ENCODE measurements at places on chromosomes 6 and 20. TPM values are rescaled to one million over a fixed set of nuclear protein-coding genes. Genes with fewer than 3 reads are reported as not detected.

TASP1 gene
- total RNA-seq = 8.5 TPM

NKAIN2 gene
- total RNA-seq = not detected

FOXQ1 gene
- not detected for total RNA-seq

ADGRF5 gene
- total RNA-seq = not detected

PNISR gene
- total RNA-seq = 148 TPM

XKR7 gene
- not detected for total RNA-seq

CRISP2 gene
- total RNA-seq = not detected

OPRL1 gene
- 0.42 TPM for total RNA-seq

DNA sequence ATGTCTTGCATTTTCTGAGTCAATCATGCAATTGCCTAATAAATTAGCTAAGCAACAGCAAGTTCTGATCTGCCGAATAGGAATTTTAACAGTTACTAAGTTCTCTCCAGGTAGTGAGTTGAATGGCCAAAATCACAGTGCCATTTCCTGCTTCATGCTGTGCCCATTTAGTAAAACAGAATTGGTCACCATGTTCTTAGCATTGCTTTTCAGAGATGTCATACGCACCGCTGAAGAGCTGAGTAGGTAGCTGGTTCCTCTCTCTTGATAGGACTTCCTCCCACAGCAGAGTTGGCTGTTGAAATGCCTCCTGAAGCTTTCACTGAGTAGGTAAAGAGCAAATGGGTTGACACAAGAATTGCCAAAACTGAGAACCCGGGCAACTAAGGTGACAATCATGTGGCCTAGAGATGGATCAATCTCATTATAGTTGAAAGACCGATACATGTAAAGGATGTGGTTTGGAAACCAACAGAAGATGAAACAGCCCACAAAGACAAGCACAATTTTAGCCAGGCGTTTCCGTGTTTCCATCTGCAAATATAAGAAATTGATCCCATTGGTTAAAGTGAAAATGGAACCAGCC, 57.1 kb upstream of the GJE1 start:
- no peak for DNase-seq
- H3K4me1 ChIP-seq = peaks cover 6% of the 10 kb centered on the region
- H3K27me3 ChIP-seq = peaks cover 11% of the 10 kb centered on the region
- H3K27ac ChIP-seq = no peak overlapping the region
- no peak overlapping the region for H3K4me3 ChIP-seq
- no peaks in the 10 kb centered on the region for H3K36me3 ChIP-seq

- no peak for DNase-seq
- H3K27ac ChIP-seq = no peak within 1 kb of the TSS
- no peaks in the 10 kb centered on the region for H3K36me3 ChIP-seq
- peaks cover 18% of the 10 kb centered on the region for H3K27me3 ChIP-seq
- H3K4me1 ChIP-seq = no peaks in the 10 kb centered on the region
Observed at GRCh38 chr6:132537977-132538376, at the start of gene TAAR9. Gene TAAR9 (plus strand): TSS chr6:132538277. CDS start chr6:132538290, 13 bp downstream.

DNA sequence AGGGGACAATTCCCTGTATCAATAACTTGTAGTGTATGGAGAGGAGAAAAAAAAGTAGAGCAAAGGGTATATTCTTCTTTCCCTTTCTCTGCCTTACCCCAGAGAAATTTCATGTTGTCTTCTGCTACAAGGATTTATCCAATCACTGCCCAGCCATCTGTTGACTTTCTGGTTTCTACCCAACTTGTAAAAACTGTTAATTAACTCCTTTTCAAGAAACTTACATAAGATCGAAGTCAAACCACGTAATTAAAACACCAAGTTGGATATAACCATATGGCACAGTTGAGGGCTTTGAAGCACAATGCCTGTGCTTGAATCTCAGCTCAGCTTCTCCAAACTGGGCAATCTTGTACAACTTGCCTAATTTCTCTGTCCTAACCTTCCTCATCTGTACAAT, 99.5 kb downstream of the MAN1A1 start:
- no peak for DNase-seq
- no peak overlapping the region for H3K27ac ChIP-seq
- H3K4me1 ChIP-seq = peaks cover 2% of the 10 kb centered on the region
- H3K27me3 ChIP-seq = no peaks in the 10 kb centered on the region
- H3K4me3 ChIP-seq = no peak overlapping the region

DNA sequence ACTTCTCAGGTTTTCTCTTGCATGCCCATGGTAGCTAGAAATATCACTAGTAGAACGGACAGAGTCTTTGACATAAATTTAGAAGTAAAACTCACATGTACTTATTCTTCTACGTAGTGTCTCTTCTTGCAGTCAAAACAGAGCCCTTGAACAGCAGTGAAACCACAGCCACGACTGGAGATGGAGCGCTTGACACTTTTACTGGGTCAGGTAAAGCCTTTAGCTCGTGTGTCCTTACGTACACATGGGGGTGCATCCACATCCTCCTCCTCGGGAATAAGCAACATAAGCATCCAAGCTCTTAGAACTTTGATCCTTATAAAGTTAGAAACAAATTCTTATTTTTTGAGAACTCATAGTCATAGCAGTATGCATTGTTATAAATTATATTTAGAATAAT, 215.3 kb downstream of the EYA4 start:
- H3K4me3 ChIP-seq = no peak overlapping the region
- DNase-seq = no peak
- no peaks in the 10 kb centered on the region for H3K36me3 ChIP-seq
- H3K4me1 ChIP-seq = no peaks in the 10 kb centered on the region

GRCh38 chr6:168605964-168606363, 165.0 kb downstream of the SMOC2 start:
- H3K27ac ChIP-seq = no peak overlapping the region
- H3K27me3 ChIP-seq = peaks cover 6% of the 10 kb centered on the region
- H3K4me3 ChIP-seq = no peak overlapping the region
- H3K36me3 ChIP-seq = no peaks in the 10 kb centered on the region
- DNase-seq = no peak

DNA sequence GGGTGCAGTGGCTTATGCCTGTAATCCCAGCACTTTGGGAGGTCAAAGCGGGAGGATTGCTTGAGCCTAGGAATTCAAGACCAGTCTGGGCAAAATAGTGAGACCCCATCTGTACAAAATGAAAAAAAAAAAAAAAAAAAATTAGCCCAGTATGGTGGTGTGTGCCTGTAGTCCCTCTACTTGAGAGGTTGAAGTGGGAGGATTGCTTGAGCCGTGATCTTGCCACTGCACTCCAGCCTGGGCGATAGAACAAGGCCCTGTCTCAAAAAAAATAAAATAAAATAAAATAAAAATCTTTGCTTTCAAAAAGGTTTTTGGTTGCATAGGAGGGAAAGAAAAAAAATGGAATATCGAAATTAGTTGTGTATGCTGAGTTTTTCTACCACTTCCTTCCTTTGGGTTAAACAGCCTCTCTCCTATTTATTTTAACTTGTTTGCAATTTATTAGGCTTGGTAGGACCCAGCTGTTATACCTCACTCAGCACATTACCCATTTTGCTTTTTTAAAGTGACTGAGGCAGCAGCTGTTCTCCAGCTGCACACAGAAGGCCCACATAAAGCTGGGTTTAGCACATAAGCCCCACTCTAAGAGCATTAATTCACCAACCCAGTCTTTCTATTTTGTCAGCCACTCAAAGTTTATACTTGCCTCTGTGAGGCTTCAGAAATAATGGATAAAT, 152.3 kb downstream of the ZFAND3 start:
- H3K4me3 ChIP-seq = no peak overlapping the region
- no peak overlapping the region for H3K27ac ChIP-seq

GRCh38 chr6:143544011-143544696, 32.6 kb upstream of the FUCA2 start:
- H3K36me3 ChIP-seq = no peaks in the 10 kb centered on the region
- peaks cover 79% of the 10 kb centered on the region for H3K4me1 ChIP-seq
- no peak for DNase-seq
- no peaks in the 10 kb centered on the region for H3K27me3 ChIP-seq
- H3K4me3 ChIP-seq = no peak overlapping the region

- peaks cover 35% of the 10 kb centered on the region for H3K27me3 ChIP-seq
- DNase-seq = no peak
- H3K36me3 ChIP-seq = no peaks in the 10 kb centered on the region
- no peak overlapping the region for H3K4me3 ChIP-seq
- peaks cover 3% of the 10 kb centered on the region for H3K4me1 ChIP-seq
- no peak overlapping the region for H3K27ac ChIP-seq
Observed at GRCh38 chr6:6538261-6538660, 50.3 kb upstream of the LY86 start.

- H3K36me3 ChIP-seq = no peaks in the 10 kb centered on the region
- H3K27ac ChIP-seq = no peak overlapping the region
- no peaks in the 10 kb centered on the region for H3K4me1 ChIP-seq
- no peaks in the 10 kb centered on the region for H3K27me3 ChIP-seq
- no peak for DNase-seq
Observed at GRCh38 chr6:167162591-167162990, 4.8 kb upstream of the GPR31 start.

Measured in activated CD4-positive, alpha-beta T cell treated with anti-CD3 and anti-CD28 coated beads for 36 hours (primary cell).